ENCODE measurements at places on chromosomes 4 and X.

- DNase-seq = peak; percentile 18
These were observed 112.0 kb downstream of the IRF2 start for GRCh38 chr4:184362396-184362795.

DNA sequence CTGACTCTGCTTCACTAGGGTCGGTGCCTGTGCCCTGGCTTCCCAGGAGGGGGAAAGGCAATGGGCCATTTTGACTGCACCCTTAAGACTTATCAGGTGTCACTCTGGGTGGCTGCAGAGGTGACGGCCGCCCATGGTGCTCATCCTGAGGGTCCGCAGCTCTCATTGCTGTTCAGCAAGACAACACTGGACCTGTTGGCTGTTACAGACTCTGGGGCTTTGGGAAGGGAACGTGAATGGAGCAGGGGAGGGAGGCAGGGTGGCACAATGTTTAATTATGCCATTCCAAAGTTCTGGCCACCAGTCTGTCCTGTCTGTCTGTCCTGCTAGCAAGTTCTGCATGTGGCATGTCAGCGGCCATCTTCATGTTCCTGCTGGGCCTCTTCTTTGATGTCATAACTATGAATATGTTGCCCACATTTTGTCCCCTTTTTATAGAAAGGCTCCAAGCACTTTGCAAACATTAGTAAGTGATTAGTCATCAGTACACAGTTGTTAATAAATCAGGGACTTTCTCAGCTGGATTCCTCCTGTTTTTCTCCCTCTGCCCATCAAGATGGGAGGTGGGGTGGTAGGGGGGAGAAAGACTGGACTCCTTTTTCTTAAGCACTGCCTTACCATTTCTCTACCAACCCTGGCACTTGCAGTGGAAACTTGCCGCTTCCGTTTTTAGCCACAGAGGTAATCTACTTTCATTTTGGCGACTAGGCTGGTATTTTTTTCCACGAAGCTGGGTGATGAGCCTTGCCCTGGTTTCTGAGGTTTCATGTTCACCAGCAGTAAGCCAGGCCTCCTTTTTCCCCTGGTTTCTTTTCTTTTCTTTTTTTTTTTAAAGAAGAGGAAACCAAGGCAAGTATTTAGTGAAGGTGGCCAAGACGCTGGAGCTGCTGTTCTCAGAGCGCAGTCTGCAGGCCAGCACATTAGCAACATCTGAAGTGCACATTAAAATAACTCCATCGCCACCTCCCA, 88.6 kb upstream of the TRIM2 start:
- no peak for DNase-seq

- no peak for DNase-seq
These were observed 512.9 kb downstream of the FAT4 start for GRCh38 chr4:125827696-125828052.

GRCh38 chr4:158051401-158052235, 121.2 kb downstream of the GASK1B start:
- peak; percentile 6 for DNase-seq

DNA sequence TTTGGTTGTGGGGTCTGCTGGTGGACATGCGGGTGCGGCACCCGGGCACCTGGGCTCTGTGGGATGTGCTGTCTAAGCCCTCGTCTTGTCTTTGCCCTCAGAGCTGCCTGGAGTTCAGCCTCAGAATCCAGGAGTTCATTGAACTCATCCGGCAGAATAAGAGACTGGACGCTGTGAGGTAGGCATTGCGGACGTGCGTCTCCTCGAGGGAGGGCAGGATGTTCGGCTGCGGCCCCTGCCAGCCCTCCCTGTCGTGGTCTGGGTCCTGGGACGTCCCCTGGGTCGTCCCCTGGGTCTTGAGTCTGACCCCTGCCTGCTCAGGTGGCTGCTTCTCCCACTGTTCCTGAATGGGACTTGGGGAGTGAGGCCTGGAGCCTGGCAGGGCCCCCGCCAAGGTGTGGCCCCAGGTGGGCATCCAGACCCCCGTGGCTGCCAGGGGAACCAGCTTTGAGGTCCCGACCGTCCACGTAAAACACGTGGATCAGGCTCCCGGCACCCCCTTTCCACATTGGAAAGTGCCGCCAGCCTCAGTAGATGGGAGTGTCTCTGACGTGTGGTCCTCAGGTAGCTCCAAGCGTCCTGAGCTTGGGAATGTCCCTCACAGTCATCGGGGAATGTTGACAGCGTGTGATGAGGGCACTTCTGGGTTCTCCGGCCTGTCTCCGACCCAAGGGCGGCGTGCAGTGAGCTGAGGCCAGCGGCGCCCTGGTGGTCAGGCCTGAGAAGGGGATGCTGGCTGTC, 19.3 kb upstream of the UVSSA start:
- DNase-seq = no peak

GRCh38 chr4:112341033-112341432, 43.9 kb downstream of the ALPK1 start:
- no peak for DNase-seq

- DNase-seq = no peak
These were observed 124.5 kb upstream of the NEIL3 start for GRCh38 chr4:177185151-177185550.

GRCh38 chrX:149831473-149831872, 49.5 kb upstream of the MAGEA8 start:
- no peak for DNase-seq

DNA sequence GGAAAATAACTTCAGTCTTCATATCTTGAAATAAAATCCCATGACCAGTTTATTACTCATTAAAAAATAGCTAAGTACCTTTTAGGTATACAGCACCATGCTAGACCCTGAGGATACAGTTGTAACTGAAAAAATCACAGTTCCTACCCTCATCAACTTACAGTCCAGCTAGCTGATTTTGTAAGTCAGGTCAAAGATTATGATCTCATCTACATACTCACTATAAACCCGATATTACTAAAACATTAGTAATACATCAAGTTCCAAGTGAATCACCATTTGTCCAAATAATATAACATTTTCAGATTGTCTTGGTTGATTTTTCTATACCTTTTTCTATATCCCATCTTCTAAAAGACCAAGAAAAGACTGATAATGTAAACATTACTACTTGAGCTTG, 333.9 kb downstream of the INPP4B start:
- no peak for DNase-seq

DNA sequence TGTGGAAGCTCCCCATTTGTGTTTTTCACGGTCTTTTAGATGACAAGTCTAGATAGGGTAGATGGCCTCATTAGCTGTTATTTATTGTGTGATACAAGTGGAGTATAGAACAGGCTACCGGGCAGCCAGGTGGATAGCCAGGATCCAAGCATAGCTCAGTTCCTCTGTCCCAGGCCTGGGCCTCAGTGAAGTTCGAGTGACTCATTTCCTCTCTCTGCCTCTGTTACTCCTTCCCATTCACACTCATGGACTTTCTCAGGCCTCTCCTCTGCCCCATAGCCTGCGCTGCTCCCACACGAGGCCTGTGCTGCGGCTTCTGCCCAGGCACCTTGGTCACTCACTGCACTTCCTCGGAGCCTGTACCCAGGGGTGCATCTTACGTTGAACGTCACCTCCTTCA, 54.5 kb downstream of the TENM3 start:
- DNase-seq = no peak

GRCh38 chr4:47784222-47784621, 53.6 kb downstream of the CORIN start:
- DNase-seq = no peak

DNA sequence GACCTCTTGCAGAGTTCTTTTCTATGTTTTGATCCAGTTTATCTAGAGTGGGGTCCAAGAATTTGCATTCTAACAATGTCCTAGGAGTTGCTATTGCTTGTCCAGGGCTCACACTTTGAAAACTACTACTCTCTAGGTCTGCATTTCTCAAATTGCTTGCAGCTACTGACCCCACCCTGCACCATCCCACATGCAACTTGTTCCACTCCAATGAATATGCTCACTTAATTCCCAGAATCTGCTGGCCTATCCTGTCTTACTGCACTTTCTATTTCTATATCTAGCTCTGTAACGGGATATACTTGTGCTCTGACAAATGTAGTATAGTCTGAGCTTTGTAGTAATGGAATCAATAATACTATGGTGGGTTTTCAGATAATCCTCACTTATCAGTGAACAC, 570.3 kb downstream of the IQCM start:
- DNase-seq = no peak

DNA sequence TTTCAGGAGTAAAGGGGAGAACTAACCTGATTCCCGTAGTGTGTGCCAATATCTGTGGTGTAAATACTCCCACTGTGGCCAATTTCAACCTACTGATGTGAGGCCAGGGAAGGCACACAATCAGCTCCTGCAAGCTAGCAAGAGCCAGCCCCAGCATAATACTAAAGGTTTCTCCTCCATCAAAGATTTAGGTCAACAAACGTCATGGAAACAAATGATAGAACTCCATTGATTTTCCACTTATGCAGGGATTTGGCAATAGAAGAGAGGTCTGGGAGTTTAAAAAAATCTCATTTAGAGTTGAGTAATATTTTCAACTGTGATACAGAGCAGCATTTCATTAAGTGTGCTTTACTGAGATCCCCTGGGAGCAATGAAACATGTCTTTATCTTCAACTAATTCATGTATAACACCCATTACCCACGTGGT, 15.8 kb upstream of the VEGFD start:
- no peak for DNase-seq

- DNase-seq = no peak
These were observed 136.6 kb downstream of the ARSF start for GRCh38 chrX:3177851-3178250.

DNA sequence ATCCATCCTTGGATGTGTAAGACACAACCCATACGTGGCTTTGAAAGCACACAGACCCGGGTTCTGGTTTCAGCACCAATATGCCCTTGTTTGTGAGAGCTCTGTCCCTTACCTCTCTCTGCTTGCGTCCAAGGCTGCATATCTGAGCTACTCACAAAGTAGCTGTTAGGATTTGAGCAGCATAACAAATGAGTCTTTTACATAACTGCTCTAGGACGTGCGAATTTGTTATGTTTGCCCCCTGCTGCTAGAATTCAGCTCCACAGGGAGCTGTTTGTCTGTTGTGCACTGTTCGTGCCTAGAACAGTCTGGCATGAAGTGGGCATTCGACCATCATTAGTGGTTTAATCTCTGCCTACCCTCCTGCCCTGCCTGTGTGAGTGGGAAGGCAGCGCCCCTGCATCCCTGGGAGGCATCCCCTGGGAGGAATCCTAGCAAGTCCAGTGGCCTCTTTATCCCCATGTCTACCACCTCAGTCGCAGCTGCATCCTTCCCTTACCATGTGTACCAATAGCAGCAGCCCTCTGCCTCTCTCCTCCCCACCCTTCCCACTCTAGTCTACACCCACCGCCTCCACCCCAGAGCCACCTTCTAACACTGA, 42.1 kb downstream of the SLC2A9 start:
- DNase-seq = no peak

DNA sequence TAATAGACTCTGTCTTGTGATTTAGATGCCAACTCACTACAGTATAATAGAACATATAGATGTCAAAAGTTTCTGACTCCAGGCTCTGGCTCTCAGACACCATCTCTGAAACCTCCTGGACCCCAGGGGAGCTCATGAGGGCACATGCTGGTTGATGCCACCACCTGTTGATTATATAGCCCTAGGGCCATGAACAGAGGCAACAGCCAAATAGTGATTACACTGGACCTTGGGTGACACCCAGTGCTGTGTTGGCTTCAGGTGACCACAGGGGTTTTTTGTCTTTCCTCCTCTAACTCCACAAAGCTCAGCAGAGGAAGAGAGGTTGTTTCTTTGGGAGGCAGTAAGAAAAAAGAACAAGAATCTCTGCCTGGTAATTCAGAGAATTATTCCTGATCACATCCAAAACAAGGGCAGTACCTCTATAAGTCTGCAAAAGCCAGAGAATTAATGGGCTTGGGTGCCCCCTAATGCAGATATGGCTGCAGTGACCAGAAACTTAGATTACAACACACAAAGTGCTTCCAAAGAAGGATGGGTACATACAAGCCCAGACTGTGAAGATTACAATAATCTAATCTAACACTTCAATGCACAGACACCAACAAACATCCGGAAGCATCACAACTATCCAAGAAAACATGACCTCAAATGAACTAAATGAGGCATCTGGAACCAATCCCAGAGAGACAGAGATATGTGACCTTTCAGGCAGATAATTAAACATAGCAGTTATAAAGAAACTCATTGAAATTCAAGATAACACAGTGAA, 1920.6 kb downstream of the ARAP2 start:
- DNase-seq = no peak

GRCh38 chr4:24419181-24420034, 164.9 kb downstream of the DHX15 start:
- DNase-seq = peak; percentile 54

DNA sequence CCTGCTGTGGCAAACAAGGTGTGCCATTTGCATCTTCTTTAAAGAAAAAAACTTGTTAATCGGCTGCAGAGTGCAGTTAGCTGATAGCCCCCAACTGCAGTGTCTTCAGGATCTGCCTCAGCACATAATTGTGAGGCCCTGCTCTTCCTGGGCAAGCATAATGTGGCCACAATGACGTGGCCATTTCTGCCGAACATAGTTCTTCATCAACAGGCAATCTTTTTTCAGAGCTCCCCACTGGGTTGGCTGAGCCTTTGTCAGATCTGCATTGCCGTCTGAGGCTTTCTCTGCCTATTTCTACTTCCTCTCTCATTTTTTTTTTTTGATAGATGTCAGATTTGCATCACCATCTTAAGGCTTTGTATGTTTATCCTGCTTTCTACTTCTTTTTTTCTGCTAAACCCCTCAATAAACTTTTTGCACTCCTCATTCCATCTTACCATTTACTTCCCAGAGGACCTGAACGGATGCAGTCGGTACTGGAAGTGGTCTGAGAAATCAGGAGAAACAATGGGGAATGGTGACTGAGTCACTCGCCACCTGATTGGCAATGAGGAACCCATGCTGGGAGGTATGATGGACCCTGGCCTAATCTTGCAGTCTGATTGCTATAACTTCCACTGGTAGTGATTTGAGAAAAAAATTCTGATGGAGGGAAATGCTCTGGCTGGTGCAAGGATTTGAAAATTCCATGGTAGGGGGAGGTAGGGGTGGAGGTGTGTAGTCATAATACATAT, 21.2 kb upstream of the TAB3 start:
- no peak for DNase-seq

- DNase-seq = no peak
These were observed 91.2 kb upstream of the SORBS2 start for GRCh38 chr4:185903205-185903604.

GRCh38 chr4:77264826-77265225, 107.8 kb downstream of the CCNG2 start:
- DNase-seq = no peak

DNA sequence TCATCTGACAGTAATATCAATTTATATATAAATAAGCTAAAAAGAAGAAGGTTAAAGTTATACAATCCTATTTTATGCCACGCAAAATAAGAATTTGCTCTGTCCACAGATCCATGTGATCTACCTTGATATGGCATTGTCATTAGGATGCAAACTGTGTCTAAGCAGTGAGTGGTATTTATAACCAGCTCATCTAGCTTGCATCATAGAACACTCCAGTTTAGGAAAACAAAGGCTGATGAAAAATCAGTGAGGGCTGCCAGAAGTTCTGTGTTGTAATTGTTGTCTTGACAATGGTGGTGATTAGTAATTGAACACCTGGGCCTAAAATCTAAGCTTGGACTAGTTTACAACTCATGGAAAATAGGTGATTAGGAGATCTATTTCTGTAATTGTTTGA, 111.0 kb downstream of the CPE start:
- no peak for DNase-seq

- DNase-seq = no peak
These were observed 289.8 kb downstream of the ARHGAP10 start for GRCh38 chr4:148021686-148022085.

- DNase-seq = no peak
These were observed 36.1 kb downstream of the HERC6 start for GRCh38 chr4:88414755-88415154.

GRCh38 chr4:83268491-83268890, 16.1 kb downstream of the COQ2 start:
- no peak for DNase-seq
